NCI-H460 (cell line): ENCODE measurements at places on chromosomes 2 and 18.

DNA sequence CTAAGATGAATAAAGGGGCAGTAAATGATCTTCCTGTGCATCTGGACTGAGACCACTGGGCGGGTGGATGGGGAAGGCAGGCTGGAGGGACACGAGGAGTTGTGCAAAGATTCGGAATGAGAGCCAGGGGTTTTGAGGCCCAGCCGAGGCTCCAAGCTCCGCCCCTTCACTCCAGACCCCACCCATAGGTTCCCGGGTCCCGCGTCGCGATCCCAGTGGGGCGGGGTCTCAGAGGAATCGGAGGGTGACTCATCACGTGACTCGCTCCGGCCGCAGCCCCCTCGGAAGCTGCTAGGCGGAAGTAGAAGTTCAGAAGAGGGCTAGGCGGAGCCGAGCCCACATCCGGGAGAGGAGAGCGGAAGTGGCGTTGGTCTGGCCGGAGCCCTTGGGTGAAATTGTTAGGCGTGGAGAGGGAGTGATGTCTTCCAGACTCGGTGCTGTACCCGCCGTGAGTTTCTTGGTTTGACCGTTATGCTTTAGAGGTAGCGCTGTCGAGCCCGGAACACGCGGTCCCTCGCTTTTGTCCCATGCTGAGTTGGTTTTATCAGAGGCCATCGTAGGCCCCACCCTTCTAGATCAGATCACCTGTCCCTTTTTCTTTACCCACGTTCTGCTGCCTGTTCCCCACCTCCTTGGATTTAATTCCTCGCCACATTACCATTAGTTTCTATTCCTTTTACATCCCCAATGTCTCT, at the start of gene ZNF512:
Gene ZNF512 (plus strand): TSS at position 348 of the 695 bp plus-strand sequence. CDS start 71 bp downstream, at position 419.
- DNase-seq = peak; percentile 89

DNA sequence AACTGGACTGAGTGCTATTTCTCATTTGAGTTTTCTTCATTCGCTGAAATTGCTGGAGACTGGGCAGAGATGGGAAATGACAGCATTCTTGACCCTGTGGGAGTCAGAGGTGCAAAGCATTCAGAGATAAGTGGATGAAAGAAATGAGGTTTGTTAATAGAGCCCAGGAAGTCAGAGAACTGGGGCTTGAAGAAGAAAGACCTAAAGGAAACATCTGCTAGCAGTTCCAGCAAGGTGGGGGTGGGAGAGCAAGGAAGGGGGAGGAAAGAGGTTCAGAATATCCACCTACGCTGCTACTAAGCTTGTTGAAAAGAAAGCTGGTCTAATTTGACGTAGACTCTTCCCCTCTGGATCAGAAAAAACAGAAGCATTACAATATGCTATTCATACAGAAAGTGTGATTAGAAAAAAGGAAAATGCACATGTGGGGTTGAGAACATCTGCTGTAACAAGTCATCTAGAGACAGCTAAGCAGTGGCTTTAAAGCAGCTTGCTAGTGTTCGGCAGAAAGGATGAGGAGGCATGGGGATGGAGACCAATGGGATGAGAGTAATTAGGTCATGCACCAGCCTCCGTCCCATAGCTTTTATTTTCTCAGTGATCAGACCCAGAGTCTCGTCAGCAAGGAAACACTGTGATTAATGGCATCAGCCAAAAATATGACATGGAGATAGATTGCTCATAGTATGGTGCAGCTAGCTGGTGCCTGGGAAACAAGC, 29.7 kb downstream of the NAB1 start:
- DNase-seq = no peak

DNA sequence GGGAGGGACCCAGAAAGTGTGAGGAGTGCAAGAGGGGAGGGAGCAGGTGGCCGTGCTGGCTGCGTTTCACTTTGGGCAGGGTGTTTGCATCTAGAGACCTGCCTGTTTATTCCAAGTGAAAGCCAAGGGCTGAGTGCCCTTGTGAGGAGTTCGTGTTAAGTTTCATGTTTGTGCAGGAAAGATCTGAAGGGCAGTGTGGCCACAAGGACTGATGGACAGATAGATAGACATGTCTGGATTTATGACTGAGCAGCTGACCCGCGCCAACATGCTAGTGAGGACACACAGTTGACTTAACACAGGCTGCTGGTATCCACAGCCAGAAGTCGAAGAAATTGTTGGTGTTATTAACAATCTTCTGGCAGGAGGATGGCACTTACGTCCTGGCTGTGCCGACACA, 387.6 kb upstream of the TNP1 start:
- DNase-seq = no peak

- DNase-seq = no peak
These were observed 14.1 kb upstream of the KLHL41 start for GRCh38 chr2:169495310-169495928.

- DNase-seq = no peak
These were observed 328.4 kb downstream of the CLIP4 start for GRCh38 chr2:29443627-29444026.

DNA sequence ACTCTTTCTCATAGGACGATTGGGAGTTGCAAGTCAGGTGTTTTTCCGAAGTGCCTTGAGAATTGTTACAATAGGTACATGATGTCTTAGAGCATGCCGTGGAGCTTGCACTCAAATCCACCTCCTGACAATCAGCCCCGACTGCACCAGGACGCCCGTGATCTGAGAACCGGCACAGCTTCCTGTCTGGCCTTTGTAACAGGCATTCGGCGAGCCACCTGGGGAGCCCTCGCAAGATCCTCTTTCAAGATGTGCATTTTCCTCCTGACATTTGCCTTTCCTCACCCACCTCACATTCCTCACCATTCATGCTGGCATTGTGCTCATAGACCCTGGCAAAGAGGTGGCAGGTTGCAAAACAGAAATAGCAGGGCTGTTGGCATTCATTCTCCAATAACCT, 427.3 kb downstream of the GALR1 start:
- no peak for DNase-seq

- DNase-seq = no peak
These were observed 24.4 kb upstream of the EMILIN2 start for GRCh38 chr18:2822213-2822921.

- no peak for DNase-seq
These were observed 25.5 kb upstream of the SPTBN1 start for GRCh38 chr2:54430649-54431048.

- DNase-seq = peak; percentile 55
These were observed 107.2 kb upstream of the L3MBTL4 start for GRCh38 chr18:6521803-6522418.

DNA sequence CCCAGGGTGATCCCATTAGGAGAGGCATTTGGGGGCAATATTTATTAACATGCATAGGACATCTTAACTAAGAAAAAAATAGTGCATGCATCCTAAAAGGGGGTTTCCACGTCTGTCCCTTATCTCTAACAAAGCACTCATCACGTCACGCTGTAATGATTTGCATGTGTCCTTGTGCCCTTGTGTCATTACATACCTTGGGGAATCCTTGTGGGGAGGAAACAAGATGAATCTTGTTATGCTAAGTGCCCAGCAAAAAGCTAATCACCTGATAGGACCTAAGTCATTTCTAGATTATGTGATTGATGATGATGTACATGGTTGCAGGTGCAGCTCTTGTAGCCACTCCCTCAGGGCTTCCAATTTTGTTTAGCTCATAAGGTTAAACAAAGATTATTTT, 250.9 kb downstream of the FBXO15 start:
- no peak for DNase-seq

DNA sequence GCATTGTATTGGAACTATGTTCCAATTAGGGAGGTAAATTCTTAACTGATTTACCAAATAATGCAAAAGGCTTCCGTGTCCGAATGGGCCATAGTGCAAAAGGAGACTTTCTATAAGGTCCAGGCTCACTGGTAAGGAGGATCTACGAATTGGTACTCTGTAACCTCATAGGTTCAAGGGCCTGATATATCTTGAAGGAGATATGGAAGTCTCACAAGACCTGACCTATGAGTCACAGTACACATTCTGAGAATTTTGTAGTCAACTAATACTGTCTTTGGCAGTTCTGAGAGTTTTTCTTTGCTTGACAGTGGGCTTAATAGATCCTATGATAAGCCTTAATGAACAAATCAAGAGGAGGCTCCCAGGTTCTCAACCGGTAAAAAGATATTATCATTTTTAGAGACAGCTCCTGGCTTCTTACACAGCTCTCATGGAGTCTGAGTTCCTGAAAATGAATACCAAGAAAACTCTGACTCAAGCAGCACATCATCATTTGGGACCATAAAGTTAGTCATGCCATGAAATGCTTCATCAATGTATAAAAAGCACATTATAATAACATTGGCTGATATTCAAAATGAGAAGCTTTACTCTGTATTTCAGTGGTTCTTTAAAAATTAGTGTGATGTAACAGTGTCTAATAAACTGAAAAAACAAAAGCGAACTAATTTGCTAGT, 1275.2 kb upstream of the CRIM1 start:
- peak; percentile 34 for DNase-seq

DNA sequence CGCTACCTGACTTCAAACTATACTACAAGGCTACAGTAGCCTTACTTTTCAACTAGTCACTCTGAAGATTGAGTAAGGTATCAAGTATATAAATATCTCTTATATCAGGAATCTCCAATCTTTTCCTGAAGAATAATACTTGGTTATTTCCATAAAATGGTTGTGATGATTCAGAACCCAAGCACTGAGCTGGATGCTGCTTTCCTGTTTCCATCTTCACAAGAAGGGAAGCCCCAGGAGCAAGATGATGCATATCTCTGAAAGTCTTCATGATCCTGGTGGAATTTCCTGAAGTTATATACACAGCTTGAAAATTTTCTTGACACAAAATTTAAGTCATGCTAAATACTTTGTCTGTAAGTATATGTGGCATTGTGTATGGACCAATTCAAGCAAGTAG, 243.9 kb upstream of the TANK start:
- no peak for DNase-seq

GRCh38 chr18:61651880-61652268, 240.9 kb downstream of the RNF152 start:
- no peak for DNase-seq

DNA sequence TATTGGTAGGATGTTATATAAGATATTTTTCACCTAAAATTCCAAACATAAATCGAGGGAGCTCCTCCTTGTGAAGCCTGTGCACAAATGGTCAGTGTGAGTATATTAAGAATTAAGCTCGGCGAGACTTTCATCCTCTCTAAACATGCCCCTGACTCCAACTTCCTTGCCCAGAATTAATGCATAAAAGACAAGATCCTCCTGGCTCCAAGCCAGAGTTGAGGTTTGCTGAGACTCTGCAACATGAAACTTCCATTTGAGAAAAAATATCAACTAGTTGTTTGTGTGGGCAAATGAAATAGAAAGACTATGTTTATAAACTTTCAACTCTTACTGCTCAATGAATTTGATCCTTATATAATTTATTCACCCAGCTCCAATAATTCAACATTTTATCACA, 68.1 kb downstream of the CCDC178 start:
- DNase-seq = no peak

DNA sequence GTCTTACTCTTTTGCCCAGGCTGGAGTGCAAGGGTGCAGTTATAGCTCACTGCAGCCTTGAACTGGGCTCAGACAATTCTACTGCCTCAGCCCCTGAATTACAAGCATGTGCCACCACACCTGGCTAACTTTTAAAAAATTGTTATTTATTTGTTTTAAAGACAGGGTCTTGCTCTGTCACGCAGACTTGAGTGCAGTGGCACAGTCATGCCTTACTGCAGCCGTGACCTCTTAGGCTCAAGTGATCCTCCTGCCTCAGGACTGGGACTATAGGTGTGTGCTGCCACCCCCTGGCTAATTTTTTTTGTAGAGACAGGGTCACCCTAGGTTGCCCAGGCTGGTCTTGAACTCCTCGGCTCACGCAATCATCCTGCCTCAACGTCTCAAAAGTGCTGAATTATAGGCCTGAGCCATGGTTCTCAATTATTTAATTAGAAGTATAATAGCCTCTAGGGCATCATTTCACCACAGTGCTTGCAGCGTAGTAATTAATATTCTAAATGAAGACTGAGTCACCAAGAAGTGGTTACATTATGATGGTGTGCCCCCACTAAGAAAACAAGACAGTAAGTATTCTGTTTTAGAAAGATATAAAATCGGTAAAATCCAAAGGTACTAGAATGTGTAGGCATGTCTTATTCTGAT, 69.6 kb downstream of the EML4 start:
- peak; percentile 44 for DNase-seq

DNA sequence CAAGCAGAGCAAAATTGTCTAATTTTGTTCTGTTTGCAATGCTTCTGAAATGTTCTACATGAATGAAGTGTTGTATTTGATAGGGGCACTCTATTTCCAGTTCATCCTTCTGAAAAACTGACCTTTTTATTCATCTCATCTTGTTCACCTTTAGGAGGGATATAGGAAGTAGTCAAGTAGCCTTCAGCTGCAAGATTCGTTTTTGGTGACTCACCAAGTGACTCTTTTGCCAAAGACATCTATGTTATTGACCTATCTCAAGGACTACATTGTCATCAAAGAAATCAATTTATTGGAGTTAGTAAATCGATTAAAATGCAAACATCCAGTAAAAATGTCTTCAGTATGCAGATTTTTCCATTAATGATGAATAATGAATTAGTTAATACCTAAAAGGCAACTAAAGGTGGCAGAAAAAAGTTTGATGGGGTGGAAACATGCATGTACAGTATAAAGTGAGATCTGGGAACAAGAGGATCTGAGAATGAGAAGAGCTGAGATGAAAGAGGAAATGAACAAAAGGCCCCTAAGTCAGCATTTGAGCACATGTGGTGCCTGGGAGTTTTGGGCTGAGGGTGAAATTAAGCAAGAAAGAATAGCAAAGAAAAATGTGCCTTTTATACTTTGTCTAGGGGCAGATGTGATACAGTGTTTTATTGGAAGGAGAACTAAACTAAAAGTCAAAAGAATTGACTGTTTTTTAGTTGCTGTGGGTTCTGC, 255.1 kb upstream of the LINC00305 start:
- DNase-seq = no peak

GRCh38 chr2:127646487-127647241, 711 bp downstream of the GPR17 start:
- DNase-seq = no peak

DNA sequence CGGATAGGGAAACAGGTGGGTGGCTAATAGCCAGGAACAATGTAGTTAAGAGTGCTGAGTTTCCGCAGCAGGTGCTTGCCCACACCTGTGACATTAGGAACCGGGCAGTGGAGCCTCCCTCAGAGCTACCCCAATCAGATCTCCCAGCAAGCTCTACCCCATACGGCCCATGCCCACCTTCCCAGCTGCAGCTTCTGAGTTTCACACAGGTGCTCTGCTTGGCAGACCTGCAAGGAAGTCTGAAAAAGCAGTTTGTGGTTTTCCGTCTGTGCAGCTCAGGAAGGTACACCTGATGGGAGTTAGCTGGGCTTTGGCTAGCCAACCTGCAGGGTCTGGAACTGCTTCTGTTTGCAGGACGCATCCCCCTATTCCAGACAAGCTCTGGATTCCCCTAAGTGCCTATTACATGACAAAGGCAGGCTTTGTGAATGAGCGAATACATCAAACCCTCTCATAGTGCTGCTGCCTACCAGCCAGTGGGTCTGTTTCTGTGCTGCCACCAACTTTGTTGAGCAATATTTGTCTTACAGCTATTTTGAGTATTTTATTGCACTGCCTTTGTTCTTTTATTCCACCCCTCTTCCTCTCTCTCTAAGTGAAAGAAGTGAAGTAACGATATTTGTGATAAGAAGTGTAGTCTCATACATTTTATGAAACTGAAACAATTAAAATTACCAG, 24.7 kb upstream of the CEP68 start:
- DNase-seq = no peak
